ENCODE measurements at places on chromosomes 2 and 18. TPM values are rescaled to one million over a fixed set of nuclear protein-coding genes. Genes with fewer than 3 reads are reported as not detected.

Gene C2orf80
- not detected for total RNA-seq

Gene GPAT2
- total RNA-seq, result 0.47 TPM

- DNase-seq, result no peak
Observed at GRCh38 chr2:45210462-45211195, 201.4 kb upstream of the SIX2 start.

Gene POU3F3
- total RNA-seq, result 0.54 TPM

DNA sequence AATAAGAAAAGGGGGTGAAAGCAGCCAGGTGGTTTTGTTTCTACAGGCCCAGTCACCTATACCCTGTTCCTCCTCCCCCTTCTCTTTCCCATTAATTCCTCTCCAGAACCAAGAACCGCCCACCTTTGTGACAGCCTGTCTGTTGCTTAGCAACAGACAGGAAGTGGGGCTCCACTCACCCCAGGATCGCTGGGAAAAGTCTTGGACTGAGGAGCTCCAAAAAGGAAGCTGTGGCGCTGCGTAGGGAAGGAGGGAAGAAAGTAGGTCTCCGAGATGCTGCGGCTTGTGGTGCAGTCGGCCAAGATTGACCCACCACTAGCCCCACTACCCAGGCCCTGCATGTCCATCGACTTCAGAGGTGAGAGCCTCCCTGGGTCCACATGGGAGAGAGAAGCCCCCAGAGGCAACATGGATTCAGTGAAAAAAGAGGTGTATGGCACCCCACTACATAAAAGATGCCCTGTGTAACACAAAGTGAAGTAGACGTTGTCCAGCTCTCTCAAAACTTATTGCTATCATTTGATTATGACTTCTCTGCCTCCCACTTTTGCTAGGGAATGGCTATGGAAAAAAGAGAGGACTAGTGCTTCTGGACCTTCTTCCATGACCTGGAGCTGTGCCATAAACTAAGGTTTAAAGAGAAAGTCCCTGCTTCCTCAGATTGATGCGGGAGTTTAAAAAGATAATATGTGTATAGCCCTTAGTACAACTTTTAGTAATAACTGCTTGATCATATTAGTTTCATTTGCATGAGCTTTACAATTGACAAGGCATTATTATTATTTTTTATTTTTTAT is at the start of gene FER1L5:
Gene FER1L5 (plus strand): TSS at position 201 of the 797 bp plus-strand sequence. CDS start 73 bp downstream, at position 274.
- no peak for DNase-seq

- DNase-seq, result peak; percentile 80
Observed at GRCh38 chr18:3498698-3499471, 48.9 kb downstream of the TGIF1 start.

Gene PPM1G
- 84.9 TPM for total RNA-seq

- DNase-seq, result peak; percentile 5
Observed at GRCh38 chr2:10236571-10237391, 65.9 kb upstream of the HPCAL1 start.

Gene BOLL
- total RNA-seq, result not detected

Gene TMEM182
- total RNA-seq, result 5.8 TPM

DNA sequence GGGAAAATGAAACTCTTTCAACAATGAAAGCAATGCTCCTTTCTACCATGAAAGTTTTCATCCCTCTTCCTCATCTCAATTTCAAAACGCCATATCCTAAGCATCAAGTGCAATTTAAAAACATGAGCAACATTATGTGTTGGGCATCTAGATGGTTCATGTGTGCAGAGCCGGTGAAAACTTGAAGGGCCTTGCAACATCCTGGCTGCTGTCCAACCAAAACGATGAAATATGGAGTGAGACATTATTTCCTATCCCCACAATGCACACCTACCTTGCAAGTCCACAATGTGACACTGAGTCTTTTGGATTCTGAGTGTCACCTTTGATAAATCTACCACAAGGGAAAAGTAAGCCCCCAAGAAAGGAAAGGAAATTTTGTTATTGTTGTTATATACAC is 110.0 kb downstream of the NCKAP5 start:
- no peak for DNase-seq

DNA sequence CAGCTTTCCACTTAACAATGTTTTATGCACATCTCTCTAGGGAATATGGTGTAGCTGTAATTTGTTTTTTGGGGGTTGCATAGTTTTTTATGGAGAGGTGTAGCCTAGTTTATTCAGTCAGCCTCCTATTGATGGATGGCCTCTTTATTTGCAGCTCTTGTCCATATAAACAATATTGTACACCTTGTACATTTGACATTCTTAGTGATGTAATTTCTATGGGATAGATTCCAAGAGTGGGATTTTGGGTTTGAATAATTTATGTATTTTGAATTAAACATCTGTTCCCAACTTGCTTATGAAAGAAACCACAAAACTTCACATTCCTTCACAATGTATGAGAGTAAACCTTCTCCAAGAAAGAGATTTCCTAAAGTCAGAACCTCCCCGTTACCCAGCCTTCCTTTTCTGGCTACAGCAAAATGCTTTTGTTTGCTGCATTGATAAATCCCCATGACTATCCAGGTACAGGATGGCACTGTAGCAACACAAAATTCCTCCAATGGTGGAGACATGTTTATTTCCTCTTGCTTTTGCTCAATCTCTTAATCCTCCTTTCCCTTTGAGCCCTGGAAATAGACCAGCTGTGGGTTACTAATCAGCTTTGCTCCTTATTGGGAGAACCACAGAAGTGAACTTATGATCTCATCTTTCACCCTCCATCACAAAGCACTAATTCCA is 58.4 kb upstream of the GALR1 start:
- no peak for DNase-seq

Gene OR6B2
- total RNA-seq, result not detected

- no peak for DNase-seq
Observed at GRCh38 chr18:32461709-32462272, 8.9 kb downstream of the GAREM1 start.

GRCh38 chr2:57892920-57893319 is 153.7 kb upstream of the VRK2 start:
- DNase-seq, result no peak

Gene OSBPL6
- 14.4 TPM for total RNA-seq

DNA sequence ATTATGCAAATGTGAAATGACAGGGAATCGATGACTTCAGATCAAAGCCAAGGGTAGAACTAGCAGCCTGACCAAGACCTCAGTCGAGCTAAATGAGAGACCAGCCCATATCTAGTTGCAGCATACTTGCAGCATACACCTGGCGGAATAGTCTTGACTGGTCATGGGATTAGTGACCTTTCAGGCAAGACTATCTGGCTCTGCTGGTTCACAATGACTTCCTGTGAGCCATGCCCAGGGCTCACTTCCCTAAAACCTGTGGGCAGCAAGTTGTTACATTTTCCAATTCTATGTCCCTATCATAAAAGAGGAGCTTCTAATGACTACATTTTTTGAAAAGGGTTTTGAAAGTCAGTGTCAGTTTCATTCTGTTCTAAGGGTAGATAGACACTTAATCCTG is 1624.9 kb upstream of the CELF4 start:
- DNase-seq, result no peak

Gene GLI2
- total RNA-seq, result 3.9 TPM

- DNase-seq, result peak; percentile 29
Observed at GRCh38 chr2:57696016-57696415, 350.6 kb upstream of the VRK2 start.

- DNase-seq, result no peak
Observed at GRCh38 chr2:127041259-127041970, 65.5 kb downstream of the BIN1 start.

Gene WNT10A
- 0.17 TPM for total RNA-seq

Gene NT5DC4
- not detected for total RNA-seq

- no peak for DNase-seq
Observed at GRCh38 chr2:138777996-138778395, 2.2 kb downstream of the NXPH2 start.
